ENCODE measurements at places on chromosomes 12 and 14. TPM values are rescaled to one million over a fixed set of nuclear protein-coding genes. Genes with fewer than 3 reads are reported as not detected.

GRCh38 chr14:38987781-38988180, 115.3 kb downstream of the SEC23A start:
- no peak for DNase-seq

DNA sequence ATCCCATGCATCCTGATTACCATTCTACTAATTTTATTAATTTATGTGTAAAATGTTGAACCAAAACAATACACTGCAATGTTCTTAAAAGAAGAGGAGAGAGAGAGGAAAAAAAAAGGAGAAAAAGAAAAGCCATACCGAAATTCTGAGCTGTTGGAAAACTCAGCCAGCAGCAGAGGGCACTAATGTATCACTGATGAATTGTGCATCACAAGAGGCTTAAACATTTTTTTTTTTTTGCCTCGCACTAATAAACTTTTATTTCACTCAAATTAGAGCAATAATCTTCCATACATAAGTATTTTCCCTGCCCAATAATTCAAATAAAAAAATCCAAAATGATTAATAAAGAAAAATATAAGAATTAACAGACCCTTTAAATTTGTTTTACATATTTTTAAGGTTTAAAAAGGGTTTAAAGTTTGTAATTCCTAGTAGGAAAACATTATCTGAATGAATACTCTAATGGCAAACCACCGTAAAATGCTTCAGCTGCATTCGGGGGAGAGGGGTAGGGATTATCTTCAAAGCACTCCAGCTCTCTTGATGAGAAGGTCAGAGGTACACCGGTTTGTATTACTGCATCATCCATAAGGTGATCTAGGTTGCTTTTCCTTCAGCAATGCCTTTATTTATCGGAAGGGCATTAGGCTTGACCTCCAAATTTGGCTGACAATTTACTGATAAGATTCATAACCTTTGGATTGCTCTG, 41.9 kb downstream of the ATP23 start:
- no peak for DNase-seq

DNA sequence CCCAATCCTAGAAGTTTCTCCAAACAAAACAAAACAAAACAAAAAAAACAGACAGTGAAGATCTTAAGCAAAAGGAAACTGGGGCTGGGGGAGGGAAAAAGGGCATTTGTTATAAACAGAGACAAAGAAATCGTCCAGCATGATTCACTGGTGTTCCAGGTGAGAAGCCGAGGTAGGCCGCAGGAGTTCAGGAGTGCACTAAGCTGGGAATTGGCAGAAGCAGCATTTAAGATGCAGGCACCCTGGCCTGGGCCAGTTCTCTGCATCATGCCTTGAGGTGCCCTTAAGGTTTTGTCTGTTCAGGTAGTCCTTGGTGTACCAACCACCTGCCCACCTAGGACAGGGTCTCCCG, 11.2 kb downstream of the TBX3 start:
- no peak for DNase-seq

DNA sequence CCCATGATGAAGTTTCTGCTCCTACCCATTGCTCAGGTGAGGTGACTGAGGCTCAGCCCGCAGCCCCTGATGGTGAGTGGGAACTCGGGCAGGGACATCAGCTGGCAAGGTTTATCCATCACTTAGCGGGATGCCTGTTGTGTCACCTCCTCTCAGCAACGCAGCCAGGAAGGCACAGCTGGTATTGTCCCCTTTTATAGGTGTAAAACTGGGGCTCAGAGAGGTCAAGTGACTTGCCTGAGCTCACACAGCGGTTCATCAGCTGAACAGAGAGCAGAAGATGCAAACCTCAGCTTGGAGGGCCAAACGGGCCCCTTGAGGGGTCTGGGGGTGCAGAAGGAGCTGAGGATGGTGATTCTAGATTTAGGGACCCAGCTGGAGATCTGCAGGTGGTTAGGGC, 143.6 kb downstream of the PHETA1 start:
- DNase-seq = no peak

- no peak for DNase-seq
These were observed 208.7 kb downstream of the KITLG start for GRCh38 chr12:88371416-88372183.

DNA sequence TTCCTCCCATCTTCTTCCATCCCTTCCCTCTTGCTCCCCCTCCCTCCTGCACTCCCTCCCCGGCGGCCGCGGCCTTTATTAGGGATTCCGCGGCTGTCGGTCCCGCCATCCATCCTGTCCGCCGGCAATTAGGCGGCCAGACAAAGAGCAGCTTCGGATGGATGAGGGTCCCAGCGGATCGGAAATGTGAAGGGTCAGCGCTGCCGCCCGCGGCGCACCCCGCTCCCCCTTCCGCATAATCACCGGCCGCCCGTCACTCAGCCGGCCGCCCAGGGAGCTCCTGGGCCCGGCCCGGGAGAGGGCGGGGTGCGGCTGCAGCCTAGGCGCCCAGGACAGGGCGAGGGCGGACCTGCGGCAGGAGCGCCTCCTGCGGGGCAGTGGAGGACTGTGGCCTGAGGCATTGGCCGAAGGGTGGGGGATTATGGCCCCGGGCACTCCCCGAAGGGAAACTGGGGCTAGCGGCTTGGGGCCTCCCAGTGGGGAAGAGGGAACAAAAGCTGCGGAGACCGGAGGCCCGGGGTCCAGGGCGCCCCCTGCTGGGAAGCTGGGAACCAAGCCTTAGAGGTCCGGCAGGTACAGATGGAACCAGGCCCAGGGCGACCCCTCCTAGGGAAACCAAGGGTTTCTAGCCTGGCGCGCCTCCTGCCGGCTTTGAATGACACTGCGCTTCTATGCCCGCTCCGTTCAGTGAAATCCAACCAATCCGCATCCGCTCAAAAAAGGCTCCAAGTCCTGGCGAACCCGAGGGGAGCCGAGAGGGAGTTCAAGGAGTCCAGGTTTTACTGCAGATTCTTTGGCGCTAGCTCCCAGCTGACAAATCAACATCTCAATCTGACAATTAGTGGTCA, 4.4 kb upstream of the DNAJC22 start:
- DNase-seq = peak; percentile 75

DNA sequence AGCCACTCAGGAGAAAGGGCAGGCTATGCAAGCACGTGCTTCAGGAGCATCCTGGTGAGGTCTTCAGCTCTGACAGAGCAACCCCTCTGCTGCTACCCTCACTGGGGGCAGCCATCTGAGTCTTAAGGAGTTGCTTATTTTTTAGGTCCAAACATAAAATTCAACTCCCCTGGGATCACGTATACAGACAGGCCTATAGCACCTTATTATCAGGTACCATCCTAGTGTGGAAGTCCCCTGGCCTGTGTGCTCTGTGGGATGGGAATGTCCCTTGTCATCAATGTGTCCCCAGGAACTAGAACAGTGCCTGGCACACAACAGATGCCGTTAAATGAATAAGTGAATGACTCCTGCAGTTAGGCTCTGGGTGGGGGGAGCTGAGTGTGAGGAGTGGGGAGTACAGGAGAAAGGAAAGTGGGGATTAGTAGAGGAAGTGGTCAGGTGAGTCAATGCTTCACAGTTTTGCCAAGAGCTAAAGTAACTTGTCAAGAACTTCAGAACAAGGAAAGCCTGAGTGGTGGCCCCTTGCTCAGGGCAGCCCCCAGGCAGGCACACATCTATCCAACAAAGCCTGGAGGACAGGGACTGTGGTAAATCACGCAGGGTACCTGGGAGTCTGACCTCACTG, 33.5 kb downstream of the DAD1 start:
- peak; percentile 60 for DNase-seq

GRCh38 chr14:44448951-44449358, 58.1 kb downstream of the FSCB start:
- no peak for DNase-seq

GRCh38 chr12:117322428-117322827, 39.0 kb downstream of the NOS1 start:
- no peak for DNase-seq

KLRG1 gene
- total RNA-seq = 2.7 TPM

RNASE4 gene
- total RNA-seq = 0.60 TPM

MYO1A gene
- total RNA-seq = 3.3 TPM

AKAP3 gene
- total RNA-seq = 4.2 TPM
